ENCODE measurements at places on chromosomes 11 and 22.

GRCh38 chr11:94993400-94993943 lies 20.0 kb downstream of the KDM4D start:
- no peak for DNase-seq

DNA sequence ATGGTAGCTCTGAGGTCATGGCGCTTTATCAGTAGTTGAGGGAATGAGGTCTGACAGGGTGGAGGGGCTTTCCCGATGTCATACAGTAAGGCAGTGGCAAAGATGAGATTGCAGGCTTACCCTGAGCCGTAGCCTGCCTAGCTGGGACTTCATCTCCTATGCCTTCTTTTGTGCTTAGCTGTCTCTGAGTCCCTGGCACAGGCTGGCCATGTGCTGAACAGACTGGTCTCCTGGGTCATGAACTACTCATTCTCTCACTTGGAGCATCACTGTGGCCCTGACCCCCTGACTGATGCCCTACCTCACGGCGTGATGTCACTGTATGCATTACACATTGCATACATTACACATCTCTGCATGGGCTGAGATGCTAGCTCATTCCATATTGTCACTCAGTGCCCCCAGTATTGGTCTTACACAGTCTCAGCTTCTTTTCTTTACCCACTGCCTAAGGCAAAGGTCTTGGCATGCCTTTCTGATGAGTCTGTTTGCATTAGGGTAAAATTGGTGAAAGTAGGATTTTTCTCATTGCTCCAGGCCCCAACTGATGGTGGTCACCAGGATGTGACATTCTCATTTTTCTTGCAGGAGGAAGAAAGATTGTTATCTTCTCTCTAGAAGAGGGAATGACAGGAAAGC lies 389.4 kb upstream of the CADM1 start:
- DNase-seq = no peak

GRCh38 chr22:47091246-47091651 lies 328.8 kb downstream of the TBC1D22A start:
- no peak for DNase-seq

- no peak for DNase-seq
These were observed 32.3 kb upstream of the TECTA start for GRCh38 chr11:121068787-121069186.

- no peak for DNase-seq
These were observed 49.2 kb downstream of the CD6 start for GRCh38 chr11:61020551-61021235.

- DNase-seq = no peak
These were observed 37.7 kb upstream of the CREB3L1 start for GRCh38 chr11:46239801-46240061.

Measured in NCI-H1930 (cell line).